SHP77 treated with DMSO at 0.1 percent for 48 hours (cell line): ENCODE measurements at places on chromosomes 16 and 17.

DNA sequence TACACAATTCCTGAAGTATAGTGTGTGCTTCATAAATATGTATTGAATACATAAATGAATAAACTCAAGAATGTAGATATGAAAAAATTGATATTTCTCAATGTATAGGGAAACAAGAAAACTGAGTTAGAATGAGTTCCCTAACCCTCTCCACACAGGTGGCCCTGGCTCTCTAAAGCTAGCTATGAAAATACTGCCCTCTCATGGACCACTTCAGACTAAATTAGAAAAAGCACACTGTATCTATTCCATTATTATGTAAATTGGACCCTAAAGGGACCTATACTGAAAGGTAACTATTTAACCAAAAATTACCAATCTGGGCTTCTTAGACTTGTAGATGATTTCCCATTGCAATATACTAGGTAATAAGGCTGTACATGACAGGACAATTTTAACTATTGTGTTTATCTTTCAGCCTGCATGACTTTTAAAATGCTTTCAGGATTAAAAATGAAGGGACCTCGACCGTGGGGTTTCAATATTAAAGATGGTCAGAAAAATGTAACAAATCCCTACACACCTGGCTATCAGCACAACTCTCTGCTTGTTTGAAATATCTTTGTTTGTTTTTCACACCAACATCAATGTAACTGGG, 672.5 kb upstream of the KIF2B start:
- DNase-seq, result peak; percentile 73

DNA sequence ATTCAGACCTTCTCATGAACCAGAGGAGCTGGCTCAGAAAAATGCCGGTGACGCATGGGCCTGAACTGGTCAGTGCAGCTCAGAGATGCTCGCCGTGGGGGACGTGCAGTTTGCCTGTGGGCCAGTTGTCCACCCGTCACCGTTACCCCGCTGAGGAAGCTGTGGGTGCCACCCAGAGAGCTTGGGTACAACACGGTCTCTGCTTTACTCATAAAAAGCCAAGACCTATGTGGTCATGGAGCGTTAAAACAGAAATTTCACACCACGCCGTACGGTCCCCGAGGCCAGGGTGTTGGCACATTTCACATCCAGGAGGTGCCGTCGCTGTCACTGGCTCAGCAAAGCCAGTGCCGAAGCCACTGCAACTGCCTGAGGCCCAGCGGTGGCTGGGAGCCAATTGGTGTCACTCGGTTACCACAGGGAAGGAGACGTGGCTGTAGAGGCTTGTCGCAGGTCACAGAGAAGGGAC, 120.9 kb downstream of the METRNL start:
- DNase-seq, result no peak

DNA sequence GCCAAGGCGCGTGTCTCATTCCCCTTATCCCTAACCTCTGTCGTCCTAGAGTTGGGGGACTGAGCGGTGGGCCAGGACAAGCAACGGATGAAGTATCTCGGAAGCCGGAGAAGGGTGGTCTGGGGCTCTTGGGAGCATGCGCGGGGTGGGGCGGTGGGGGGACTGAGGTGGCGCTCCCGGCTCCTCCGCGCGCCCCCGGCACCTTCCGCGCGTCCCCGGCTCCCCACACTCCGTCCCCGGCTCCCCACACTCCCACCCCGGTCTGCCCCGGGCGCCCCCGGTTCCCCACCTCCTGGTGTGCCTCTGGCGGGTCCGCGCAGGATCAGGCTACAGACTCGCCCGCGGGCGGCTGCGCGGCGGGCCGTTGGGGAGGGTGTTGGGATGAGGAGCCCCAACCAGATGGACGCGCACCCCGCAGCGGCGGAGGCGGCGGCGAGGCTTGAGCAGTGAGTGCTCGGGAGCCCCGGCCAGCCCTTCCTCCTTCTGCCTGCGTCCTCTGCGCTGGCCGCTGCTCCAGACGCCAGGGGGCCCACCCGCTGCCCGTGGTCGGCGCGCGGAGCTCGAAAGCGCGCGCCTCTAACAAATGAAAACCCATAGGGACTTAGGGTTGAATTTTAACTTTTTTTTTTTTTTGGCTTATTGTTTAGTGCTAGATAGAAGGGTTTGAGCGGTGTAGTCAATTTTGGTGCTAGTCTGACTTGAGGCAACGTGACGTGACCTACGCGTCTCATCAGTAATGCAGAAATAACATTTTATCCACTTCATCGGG, 5.6 kb upstream of the CRYM start:
- DNase-seq, result no peak

DNA sequence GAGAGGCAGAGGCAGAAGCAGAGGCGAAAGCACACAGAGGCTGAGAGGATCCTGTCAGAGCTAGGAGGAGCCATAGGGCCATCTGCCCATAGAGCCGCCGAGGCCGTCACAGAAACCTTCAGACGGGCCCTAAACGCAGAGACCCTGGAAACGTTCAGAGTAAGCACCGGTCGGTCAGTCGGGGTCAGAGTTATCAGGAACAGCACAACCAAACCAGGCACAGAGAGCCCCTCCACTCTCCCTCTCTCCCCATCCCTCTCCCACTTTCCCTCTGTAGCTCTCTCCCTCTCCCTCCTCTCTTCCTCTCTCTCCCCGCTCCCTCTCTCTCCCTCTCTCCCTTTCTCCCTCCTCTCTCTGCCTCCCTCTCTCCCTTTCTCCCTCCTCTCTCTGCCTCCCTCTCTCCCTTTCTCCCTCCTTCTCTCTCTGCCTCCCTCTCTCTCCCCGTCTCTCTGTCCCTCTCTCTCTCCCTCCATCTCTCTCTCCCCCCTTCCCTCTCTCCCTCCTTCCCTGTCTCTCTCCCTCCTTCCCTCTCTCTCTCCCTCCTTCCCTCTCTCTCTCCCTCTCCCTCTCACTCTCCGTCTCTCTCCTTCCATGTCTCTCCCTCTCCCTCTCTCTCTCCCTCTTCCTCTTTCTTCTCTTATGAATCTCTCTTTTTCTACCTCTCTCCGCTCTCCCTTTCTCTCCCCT, 138.9 kb downstream of the C16orf95 start:
- no peak for DNase-seq

DNA sequence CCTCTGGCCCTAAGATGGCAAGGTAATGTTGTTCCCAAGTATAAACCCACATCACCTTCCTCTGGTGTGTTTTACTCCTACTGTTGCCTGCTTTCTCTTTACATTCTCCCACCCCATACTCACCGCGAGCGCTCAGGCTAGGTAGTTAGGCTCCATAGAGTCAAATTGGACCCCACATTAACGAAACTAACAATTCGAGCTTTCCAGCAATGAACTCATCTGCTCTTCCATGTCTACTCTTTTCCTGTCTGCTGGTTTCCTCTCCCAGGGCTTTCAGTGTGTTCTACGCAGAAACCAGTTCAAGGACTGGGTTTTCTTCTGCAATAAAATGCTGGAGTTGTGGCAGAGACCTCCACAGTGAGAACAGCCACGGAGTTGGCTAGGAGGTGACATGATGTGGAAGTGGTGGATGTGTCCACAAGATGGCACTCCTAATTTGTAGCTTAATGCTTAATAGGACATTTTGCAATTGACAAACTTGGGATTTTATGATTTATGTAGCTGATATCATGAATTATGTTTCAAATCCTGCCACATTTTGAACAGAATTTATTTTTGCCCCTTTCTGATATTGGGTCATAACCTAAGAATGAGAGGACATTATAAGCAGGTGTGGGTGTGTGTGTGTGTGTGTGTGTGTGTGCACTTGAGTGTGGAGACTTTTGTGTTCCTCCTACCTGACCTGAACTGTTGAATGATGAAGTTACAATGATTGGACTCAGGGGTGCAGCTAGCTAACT, 2.2 kb upstream of the UQCRC2 start:
- no peak for DNase-seq

DNA sequence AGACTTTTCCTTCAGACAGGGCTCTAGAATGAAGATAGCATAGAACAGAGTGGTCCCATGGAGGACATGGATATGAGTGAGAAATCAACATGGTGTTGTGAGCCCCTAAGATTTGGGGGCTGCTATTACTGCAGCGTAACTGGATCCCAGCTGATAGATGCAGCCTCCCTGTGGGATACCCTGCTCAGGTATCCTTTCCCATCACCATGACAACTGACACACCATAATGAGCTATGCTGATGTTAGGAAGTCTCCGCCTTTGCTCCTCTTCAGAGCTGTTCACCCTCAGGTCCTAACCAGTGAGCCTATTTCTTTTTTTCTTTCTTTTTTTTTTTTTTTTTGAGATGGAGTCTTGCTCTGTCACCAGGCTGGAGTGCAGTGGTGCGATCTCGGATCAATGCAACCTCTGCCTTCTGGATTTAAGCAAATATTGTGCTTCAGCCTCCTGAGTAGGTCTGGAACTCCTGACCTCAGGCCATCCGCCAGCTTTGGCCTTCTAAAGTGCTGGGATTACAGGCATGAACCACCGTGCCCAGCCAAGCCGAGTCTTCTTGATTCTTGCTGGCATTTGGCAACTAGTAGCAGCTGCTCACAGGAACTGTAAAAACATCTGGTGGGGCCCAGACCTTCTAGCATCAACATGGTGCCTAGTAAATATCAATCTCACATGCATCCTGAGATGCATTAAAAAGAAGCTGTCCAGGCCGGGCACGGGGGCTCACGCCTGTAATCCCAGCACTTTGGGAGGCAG, 17.1 kb downstream of the STX4 start:
- no peak for DNase-seq

DNA sequence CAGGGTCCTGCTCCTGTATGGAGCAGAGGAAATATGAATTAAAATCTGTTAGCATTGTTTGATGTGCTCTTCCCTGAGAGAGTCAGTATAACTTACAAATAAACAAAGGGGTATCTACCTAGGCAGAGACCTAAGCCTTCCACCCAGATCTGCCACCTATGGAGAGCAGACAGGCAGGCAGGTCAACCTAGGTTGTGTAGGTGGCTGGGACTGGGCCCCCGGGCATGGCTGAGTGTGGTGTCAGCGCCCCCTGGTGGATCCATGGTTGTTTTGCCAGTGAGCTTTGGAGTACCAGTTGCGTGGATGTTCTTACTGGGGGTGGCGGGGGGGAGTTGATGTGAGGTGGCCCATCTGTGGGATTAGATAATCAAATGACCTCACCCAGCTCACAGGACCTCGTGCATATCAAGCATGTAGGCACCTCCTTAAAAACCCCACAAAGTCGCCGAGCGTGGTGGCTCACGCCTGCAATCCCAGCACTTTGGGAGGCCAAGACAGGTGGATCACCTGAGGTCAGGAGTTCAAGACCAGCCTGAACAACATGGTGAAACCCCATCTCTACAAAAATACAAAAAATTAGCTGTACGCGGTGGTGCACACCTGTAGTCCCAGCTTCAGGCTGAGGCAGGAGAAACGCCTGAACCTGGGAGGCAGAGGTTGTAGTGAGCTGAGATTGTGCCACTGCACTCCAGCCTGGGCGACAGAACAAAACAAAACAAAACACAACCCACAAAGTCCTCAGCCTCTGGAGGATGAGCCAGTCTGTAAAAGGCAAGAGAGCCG, 17.6 kb downstream of the DUS2 start:
- peak; percentile 23 for DNase-seq

GRCh38 chr16:2194852-2195321, 1.5 kb downstream of the CASKIN1 start:
- peak; percentile 37 for DNase-seq

DNA sequence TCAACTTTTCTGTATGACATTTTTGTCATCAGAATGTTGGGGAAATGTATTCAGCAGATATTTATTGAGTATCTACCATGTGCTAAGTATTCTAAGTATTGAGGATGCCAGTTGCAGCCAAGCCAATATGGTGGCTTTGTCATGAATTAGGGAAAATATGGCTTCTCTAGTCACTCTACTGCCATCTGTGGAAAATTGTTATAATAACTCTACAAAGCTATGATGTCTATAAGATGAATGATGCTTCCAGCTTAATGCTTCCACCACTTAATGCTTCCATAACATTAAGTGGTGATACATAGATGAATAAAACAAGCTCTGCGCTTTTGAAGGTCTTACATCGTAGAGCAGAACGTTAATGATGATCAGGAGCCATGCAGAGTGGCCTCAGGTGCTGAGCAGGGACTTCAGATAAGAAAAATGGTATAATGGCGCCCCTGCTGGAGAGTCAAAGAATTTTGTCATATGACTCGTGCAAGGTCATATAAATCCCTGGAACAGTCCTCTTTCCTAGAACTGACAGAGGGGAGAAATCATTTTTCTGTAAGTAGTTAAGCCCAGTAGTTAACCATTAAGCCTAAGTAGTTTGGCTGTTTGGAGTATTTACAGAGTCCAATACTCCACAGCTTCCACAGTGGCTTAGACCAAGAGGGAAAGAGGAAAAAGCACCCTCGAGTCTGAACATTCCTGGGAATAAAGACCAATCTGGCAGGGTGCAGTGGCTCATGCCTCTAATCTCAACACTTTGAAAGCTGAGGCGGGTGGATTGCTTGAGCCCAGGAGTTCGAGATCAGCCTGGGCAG, 2.7 kb upstream of the TMIGD1 start:
- peak; percentile 71 for DNase-seq

GRCh38 chr16:31253642-31254045, 6.1 kb upstream of the ITGAM start:
- DNase-seq, result no peak

GRCh38 chr17:61416540-61417363, 17.1 kb downstream of the TBX2 start:
- peak; percentile 75 for DNase-seq

GRCh38 chr16:85475233-85475632, 137.9 kb upstream of the GSE1 start:
- DNase-seq, result peak; percentile 43

- no peak for DNase-seq
Observed at GRCh38 chr17:55093353-55093752, 124.8 kb downstream of the STXBP4 start.
